ENCODE measurements at places on chromosomes 1 and 21. TPM values are rescaled to one million over a fixed set of nuclear protein-coding genes. Genes with fewer than 3 reads are reported as not detected.

Gene VASH2
- under 0.01 TPM for total RNA-seq

Gene KLF18
- not detected for total RNA-seq

Gene TENT5C
- not detected for total RNA-seq

Gene LCE1E
- total RNA-seq = 0.37 TPM

Gene WNT9A
- 1.5 TPM for total RNA-seq

Gene MCOLN2
- total RNA-seq = 0.37 TPM

Gene VCAM1
- 0.37 TPM for total RNA-seq

Data from subcutaneous preadipocyte (primary cell).